CD8-positive, alpha-beta T cell (primary cell): ENCODE measurements at places on chromosomes 11 and 22. TPM values are rescaled to one million over a fixed set of nuclear protein-coding genes. Genes with fewer than 3 reads are reported as not detected.

GRCh38 chr11:26993965-26994457, at the start of gene FIBIN:
TSS of gene FIBIN (plus strand) at chr11:26994112. CDS start at chr11:26994527, 415 bp downstream.
- DNase-seq = no peak

GRCh38 chr22:35995772-35996171, 32.9 kb downstream of the RBFOX2 start:
- DNase-seq = no peak

The ADAMTS8 gene
- total RNA-seq = not detected

DNA sequence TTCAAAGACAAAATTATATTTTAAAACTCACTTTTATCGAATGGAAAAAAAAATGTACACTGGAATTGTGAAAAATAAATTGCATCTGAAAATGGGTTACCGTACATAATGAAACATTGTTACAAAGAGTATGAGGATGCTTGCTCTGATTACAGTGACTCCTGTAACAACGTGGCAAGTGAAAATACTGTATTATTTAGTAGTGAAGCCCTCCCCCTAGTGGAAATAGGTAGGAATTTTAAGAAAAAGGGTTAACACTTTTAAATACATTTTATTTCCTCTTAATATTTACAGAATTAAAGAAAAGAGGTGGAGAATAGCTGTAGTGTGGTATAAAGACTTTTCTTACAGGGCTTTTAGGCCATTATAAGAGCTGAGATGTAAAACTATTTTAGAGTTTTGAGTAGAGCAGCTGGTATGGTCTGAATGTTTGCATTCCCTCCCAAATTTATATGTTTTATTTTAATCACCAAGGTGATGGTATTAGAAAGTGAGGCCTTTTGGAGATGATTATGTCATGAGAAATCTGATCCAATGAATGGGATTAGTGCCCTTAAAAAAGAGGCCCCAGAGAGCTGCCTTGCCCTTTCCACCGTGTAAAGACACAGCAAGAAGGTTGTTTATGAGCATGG, 25.2 kb downstream of the FAM76B start:
- DNase-seq = no peak

DNA sequence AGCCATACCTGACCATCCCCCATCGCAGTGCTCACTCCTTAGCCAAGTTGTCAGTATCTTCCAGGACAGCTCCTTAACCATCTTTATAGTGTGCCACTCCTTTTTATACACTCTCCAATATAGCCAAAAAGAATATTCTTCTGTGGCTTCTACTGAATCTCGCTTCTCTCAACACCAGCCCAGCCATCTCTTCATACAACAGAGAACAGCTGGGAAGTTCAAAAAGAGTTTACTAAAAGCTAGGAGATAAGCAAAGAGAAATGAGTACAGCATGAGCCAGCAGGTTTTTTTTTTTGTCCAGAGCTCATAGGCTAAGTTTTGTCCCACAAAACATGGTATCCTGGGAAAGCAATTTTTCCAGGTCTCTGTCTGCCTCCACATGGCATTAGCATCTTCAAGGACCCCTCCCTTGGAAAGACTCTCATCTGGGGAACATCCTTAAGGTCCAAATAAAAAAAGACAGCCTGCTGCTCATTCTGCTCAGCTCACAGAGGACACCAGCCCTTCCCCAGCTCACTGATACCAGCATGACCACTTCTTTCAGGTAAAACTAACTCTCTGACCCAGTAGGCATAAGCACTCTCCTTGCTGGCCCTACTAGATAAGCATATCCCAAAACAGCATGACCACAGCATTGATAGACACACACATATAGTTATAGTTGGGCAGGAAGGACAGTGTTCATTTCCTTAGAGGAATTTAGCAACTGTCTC, 48.8 kb upstream of the YWHAH start:
- DNase-seq = no peak
